Hepatic stellate cell (primary cell): ENCODE measurements at places on chromosomes 6 and 20.

DNA sequence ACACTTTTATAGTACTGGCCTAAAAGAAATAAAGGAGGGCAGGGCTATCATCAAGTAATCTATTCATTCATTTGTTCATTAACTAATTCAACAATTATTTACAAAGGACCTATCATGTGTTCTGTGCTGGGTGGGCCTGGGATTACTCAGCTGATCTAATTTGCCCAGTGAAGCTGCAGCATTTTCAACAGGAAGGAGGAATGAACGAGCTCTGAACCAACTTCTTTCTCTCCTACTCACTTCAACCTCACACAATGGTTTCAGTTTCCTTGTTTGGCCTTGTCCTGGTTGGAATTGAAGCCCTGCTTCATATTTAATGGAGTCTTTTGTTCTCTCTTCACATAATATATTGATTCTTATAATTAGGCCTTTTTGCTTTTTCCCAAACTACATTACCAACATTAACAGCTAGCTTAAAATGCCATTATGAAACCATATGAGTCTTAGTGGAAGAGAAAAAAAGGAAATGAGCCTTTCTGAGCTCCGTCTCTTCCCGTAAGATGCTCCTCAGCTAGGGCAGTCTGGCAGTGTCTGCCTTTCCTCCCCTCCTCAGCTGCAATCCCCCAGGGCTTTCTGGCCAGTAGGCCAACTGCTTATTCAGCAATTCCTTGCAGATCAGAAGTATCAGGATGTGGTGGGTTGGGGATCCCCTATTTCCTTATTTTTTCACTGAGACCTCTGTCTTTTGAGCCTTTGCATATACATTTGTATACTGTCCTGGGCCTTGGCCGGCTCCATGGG, 79.4 kb upstream of the NRN1 start:
- DNase-seq = no peak

DNA sequence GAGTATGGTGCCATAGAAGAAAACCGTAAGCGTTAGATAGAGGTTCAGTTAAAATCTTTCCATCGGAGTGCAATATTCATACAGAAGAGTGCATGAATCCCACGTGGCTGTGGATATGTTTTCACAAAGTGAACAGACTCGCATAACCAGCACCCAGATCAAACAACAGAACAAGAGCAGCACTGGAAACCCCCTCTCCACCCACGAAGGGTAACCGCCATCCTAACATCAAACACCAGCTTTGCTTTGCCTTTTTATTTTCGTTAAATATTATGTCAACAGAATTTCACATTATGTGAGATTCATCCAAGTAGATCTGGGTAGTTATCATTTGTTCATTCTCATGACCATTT, 4.7 kb downstream of the GTSF1L start:
- no peak for DNase-seq

DNA sequence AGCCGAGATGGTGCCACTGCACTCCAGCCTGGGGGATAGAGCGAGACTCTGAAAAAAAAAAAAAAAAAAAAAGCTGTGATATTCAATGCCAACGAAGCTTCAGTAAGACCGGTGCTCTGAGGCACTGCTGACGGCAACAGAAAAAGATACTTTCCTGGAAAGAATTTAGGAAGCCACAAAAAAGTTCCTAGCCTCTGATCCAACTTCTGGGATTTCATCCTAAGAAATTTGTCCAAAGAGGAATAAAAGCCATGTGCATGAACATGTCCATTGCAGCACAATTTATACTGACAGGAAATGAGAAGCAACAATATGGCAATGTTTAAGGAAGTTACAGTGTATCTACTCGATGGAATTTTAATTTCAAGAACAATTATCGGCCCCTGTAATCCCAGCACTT, 24.5 kb upstream of the CARMIL1 start:
- DNase-seq = no peak

- DNase-seq = no peak
Measured at GRCh38 chr6:69423785-69424184, 373.0 kb downstream of the LMBRD1 start.

GRCh38 chr6:15606347-15606746, 56.5 kb downstream of the DTNBP1 start:
- no peak for DNase-seq

- no peak for DNase-seq
Measured at GRCh38 chr6:33416386-33417127, 1.4 kb downstream of the CUTA start.

- DNase-seq = no peak
Measured at GRCh38 chr6:81814370-81815076, 62.0 kb upstream of the TENT5A start.

DNA sequence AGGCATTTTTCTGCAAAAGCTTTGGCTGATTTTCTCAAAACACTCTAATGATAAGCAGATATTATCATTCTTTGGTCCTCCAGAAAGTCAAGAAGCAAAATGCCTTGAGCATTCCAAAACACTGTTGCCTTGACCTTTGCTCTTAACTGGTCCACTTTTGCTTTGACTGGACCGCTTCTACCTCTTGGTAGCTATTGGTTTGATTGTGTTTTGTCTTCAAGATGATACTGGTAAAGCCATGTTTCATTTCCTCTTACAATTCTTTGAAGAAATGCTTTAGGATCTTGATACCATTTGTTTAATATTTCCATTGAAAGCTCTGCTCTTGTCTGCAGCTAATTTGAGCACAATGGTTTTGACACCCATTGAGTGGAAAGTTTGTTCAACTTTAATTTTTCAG, 35.6 kb upstream of the SDHAF4 start:
- no peak for DNase-seq

DNA sequence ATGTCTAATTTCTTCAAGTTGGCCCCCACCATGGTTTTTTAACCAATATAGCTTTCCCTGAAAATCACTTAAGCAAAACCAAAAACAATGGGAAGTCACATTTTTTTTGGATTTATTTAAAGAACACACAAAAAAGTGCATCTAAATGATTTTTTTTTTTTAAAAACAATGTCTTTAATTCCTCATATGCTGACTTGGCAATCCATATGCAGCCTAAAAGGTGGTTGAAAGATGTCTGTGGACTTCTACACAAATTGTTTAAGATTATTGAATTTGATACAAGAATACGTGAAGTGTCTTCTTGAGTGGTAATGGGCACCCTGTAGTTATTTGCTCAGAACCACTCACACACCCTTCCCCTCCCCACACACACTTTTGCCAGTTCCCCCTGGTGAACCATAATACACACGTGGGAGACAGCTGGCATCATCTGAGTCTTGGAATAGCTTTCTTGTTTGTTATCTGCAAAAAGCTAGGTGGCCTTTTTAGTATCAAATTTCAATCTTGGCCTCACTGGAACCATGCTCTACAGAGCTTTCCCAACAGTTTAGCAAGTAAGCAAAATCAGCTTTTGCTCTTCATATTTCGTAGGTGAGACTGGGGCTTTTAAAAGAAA, 60.9 kb upstream of the TULP1 start:
- DNase-seq = no peak

- DNase-seq = no peak
Measured at GRCh38 chr6:69704916-69705315, 91.9 kb downstream of the LMBRD1 start.

DNA sequence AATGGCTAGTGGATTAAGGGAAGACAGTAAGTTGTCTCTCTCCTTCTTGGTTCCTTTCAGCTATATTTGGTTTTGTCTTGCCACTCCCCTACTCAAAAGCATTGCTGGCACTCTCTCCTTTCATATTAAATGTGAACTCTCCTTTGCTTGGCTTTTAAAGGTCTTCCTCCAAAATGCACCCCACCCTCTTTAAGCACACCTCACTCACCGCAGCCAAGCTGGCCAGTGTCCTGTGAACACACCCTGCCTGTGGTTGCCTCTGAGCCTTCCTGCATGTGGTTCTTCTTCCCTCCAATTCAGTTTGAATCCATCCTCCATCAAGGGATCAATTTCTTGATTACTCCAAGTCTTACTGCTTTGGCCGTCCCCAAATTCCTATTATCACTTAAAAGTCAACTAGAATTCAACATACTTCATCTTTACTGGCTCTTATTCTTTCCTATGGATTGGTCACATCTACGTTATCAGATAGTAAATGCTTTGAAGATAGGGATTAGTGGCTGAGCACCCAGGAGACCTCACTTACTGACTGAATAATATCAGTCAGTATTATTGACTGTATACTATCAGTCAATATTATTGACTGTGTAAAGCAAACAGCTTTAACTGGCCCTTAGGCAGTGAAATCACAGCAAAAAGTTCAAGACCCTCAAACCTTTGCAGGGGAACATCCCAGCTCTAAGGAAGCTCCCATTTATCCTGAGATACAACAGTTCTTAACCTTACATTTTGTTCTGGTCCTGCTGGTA, 41.6 kb upstream of the SPDEF start:
- no peak for DNase-seq

DNA sequence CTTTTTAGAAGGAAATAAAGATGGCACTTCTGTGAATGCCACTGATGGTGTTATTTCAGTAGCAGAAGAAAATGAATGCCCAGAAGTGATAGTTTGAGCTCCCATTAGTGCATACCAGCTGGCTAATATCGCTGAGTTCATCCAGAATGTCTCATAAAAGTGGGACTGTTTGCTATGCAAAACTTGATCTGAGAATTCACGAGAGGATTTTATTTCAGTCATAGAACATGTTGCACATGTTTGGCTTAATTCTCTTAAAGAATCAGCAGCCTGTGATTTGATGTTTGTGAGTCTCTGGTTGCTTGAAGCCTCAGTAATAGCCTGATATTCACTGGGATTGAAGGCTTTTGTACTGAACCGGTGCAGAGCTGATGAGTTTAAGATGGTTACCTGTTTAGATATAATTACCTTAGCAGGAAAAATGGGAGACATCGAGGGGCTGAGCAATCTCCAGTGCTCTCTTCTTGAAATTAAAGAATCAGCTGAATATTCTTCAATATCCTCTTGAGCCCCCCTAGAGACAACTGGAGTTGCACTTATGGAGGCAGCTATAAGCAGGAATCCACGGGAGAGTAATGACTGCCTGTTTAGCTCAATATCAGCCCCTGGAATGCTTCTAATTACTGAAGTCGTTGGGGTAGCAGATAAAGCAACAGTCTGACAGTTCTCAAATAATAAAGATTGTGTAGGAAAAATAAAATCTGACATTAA, 955.5 kb downstream of the PHF3 start:
- DNase-seq = no peak

GRCh38 chr6:89952686-89953085, 58.4 kb downstream of the GJA10 start:
- no peak for DNase-seq

GRCh38 chr6:165081944-165082532, 227.4 kb downstream of the C6orf118 start:
- no peak for DNase-seq

DNA sequence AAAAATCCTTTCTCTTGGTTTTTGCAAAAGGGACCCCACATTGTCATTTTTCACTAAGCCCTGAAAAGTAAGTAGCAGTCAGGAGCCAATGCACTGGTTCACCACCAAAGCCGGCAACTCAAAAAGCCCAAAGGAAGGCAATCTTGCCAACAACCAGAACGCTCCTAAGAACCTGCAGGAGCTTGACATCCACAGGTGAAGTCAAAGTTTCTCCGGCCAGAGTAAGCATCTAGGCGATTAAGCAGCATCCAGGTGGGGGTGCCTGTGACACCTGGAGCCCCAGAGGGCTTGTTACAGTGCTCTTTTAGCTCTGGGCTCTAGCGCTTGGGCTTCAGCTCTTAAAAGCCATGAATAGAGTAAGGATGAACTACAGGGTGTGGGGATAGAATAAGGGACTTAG, 36.1 kb downstream of the SLC35D3 start:
- DNase-seq = no peak

GRCh38 chr6:145137425-145137824, 597.9 kb downstream of the EPM2A start:
- DNase-seq = no peak

DNA sequence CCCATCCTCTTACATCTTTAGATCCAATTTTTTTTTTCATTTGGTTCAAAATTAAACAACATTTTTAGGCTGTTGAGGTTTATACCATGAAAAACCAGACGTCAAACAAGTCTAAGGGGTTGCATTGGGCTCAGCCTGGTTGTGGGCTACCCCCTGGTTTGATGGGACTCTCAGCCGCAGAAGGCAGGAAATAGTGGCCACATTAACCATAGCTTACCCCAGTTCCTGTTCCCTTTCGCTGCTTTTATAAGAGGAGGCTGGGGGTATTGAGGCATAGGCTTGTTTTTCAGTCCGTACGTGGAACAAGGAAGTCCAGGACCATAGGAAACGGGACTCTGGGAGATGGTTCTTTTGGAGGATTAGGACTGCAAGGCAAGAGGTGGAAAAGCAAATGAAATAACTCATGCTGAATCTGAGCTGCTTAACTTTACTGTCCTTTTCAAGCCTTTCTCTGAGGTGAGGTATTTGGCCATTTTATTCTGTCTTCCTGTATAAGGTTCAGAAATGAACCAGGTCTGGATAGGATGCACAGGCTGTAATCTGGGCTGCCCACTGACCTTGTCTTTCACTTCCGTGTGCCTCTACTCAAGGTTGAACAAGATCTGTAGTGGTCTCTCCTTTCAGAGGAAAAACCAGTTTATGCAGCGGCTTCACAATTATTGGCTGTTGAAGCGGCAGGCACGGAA, 7.7 kb downstream of the BRPF3 start:
- DNase-seq = no peak

- DNase-seq = no peak
Measured at GRCh38 chr6:72650081-72650745, 28.3 kb downstream of the KCNQ5 start.

GRCh38 chr6:12969966-12970365, 253.4 kb downstream of the PHACTR1 start:
- DNase-seq = no peak

- peak; percentile 60 for DNase-seq
Measured at GRCh38 chr6:15389765-15390723, 144.2 kb downstream of the JARID2 start.

- DNase-seq = no peak
Measured at GRCh38 chr20:32509639-32510066, 75.5 kb downstream of the NOL4L start.

DNA sequence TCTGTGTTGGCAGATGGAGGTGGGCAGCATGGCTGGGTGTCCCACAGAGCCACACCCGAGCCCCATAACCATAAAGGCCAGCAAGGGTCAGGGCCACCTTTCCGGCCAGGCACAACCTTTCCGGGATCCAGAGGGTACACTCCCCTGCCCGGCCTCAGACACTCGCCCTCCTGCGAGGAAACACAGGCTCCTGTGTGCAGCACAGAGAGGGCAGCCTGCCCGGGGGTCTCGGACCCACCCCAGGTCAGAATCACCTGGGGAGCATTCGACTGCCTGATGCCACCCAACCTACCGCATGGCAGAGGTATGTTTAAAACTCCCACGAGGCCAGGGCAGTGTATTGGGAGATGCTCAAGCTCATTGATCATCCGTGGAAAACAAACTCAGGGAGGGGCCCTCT, 260.3 kb downstream of the TAF4 start:
- no peak for DNase-seq

- DNase-seq = no peak
Measured at GRCh38 chr6:36727505-36728021, 29.9 kb downstream of the RAB44 start.

DNA sequence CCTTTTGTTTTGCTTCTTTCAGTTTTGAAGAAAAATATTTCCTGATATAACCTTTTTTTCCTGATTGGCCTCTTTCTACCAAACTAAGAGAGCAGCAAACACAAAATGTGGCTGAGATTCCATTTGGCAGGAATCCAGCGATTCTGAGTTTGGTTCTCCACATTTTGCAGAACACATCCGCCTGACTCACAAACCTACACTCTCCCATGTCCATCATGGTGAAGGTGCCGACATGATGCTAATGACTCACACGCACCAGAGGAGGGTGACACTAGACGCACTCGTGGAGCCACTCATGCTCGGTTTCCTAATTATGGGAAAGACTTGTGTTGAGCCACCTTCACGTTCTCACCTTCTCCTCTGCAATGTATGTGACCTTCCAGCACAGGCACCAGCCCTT, 45.9 kb upstream of the DUSP22 start:
- no peak for DNase-seq
